ENCODE measurements at places on chromosomes 2 and 18.

DNA sequence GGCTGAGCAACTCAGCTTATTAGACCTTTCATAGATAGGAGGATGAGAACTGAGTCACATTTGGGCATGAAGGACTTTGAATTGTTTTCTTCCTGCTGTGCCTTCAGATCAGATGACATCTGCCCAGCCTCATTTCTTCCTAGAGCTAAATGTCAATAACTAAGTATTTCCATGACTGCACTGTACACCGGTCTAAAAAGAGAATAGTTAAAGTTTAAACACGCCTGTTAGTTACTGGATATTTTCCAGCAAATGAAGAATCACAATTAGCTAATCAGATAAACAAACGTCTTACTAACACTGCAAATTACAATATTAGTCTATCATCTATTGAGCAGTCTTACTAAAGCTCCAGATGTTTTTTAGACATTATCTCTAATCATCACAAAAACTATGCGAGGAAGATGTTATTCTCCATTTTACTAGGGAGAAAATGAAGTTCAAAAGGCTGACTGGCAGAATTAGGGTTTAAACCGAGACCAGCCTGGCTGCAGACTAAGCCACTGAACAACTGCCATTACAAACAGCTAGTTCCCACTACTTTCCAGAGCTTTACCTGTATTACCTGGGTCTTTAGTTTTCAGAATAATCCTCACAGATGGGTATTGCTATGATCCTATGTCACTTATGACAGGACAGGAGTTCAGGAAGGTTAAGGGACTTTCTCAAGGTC is 69.4 kb upstream of the ZNF397 start:
- no peak for DNase-seq

GRCh38 chr18:76459687-76460350 is 35.2 kb downstream of the ZNF516 start:
- no peak for DNase-seq

- no peak for DNase-seq
These were observed 87.1 kb downstream of the ITGB1BP1 start for GRCh38 chr2:9336241-9336575.

DNA sequence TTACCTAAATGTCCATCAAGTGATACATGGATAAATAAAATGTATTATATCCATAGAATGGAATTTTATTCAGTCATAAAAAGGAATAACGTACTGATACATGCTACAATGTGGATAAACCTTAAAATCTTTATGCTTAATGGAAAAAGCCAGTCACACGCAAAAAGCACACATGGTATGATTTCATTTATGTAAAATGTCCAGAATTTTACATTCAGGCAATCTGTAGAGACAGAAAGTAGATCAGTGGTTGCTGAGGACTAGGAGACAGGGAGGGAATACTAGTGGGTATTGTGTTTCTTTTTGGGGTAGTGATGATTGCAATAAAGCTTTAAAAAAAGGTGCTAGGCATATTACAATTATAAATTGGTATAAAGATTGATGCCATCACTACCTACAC is 30.7 kb upstream of the CD302 start:
- no peak for DNase-seq

GRCh38 chr18:13543144-13543543 is 183.2 kb downstream of the FAM210A start:
- DNase-seq = no peak

- no peak for DNase-seq
These were observed 133.6 kb downstream of the PHLPP1 start for GRCh38 chr18:62848946-62849345.

- no peak for DNase-seq
These were observed 218.3 kb downstream of the HAUS1 start for GRCh38 chr18:46322411-46322891.

- DNase-seq = no peak
These were observed 72.3 kb upstream of the CPO start for GRCh38 chr2:206867006-206867405.

GRCh38 chr2:47274054-47274782 is 119.1 kb upstream of the STPG4 start:
- no peak for DNase-seq

DNA sequence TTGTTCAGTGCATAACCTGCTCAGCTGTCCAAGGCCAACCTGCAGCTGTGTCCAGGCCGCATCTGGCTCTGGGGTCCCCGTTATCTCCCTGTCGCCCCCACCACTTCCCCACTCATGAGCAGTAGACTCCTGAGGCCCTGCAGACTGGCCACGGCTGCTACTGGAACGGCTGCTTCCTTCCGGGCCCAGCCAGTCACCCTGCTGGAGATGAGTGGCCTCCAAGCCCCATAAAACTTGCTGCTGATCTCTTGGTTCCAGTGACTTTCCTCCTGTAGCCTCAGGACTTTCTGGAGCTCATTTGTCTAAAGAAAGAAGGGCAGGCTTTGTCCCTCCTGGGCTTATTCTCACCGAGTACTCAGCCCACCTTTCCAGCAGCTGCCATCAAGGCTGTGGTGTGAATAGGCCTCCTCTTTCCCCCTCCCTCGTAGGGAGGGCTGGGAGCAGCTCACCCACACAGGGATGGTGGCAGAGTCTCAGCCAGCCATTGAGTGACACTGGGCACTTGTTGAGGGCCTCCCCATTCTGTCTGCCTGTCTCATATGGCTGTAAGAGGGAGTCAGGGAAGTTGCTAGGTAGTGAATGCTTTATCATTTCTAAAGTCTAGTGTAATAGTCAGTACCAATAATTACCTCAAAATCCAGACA is 257.3 kb downstream of the MYCN start:
- DNase-seq = no peak

DNA sequence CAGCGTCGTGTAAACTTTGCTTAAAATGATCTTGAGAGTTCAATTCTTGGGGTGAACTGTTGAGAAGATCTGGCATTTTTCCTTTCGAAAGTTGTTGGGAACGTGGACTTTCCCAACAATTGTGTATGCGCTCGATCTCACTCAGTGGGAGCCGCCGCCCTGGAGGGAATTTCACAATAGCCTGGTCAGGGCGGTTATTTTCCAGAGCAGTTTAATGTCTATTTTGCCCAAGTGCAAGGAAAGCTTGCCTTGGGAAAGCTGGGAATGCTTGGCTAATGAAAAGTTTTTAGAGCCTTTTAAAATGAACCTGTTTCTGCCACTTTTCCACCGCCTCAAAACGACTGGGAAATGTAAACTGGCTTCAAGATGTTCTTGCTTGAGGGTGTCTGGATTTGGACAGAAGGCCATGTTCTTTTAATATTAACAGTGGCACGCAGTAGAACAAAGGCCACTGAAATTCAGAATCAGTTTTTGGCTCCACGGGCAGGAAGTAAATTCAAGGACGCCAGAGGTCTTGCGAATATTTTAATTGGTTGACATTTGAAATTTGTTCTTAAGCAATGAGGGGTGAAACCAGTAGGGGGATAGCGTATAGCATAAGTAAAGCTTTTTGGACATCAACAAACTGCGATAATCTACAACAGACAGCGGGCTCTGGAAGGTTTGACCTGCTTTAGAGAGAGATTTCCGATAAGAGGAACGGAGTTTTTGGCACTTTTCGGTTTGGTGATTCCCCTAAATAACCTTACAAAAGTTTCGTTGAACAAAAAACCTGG is 1.2 kb downstream of the CFLAR start:
- DNase-seq = no peak

DNA sequence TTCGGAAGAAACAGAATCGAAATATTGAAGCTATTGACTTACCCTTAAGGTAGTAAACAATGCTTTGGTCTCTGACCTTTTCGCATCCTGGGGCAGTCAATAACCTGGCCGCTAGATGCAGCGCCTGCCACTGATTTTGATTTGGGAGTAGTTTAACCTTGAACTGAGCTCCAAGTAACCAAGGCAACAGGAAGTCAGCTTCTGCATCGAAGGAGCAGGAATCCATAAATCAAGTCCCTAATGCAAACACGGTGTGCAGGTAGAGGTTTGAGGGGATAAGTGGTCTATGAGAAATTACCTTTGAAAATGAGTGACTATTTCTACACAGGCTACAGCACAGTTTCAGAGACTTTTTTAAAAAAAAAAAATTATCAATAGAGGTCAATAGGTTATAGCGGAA is 353.5 kb downstream of the SETBP1 start:
- no peak for DNase-seq

DNA sequence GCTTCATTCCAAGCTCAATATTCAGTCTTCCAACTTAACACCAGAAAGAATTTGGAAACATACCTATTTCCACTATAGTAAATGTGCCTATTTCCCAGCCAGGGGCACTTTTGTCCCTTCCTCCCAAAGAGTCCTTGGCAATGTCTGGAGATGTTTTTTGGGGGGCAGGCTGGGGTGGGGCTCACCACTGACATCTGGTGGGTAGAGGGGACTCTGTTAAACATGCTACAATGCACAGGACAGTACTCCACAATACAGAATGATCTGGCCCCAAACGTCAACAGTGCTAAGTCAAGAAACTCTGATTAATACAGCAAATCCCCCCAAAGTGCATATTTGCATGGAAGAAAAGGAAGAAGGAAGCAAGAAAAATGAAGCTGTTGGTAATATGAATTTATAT is 61.7 kb downstream of the SMIM21 start:
- DNase-seq = no peak

DNA sequence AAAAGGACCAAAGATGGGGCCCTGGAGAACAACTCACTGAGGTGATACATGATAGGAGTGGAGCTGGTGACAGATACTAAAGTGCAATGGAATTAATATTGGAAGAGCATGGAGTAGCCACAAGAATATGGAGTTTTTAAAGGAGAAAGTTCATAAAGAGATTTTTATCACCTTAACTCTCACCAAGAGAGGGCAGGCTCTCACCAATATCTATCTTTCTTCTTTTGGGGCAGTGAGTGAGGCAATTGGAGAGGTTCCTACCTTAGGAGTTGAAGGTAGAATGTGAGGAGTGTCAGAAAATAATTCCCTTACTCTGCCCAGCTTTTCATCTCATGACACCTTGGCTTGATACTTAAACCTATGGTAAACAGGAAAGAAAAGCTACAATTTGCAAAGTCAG is 233.7 kb upstream of the CWC22 start:
- DNase-seq = no peak

DNA sequence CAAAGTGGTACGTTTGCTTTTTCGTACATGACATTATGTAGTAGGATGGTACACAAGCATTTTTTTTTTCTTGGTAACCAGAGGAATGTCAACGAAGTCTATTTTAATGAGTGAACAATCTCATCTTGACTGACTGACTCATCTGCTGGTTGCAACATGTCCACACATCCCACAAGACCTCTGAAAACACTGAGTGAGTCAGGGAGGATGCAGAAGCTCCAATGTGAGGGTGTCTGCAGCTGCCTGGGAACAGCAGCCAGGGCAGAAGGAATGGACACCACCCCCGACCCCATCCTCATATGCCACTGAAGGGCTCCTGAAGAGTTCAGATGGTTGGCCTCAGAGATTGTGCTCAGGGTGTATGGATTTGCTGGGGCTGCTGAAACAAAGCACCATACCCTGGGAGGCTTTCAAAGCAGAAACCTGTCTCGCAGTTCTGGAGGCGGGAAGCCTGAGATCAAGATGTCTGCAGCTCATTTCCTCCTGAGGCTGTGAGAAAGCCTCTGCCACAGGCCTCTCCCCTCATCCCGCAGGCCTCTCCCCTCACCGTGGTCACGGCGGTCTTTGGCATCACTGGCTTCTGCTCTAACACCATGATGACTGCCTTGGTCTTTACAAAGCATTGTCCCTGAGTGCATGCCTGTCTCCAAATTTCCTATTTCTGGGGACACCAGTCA is 124.6 kb downstream of the LRATD1 start:
- DNase-seq = no peak

- no peak for DNase-seq
These were observed 21.6 kb downstream of the ADCY3 start for GRCh38 chr2:24898122-24899109.

- no peak for DNase-seq
These were observed 58.1 kb upstream of the SLC66A3 start for GRCh38 chr2:11097038-11097720.

GRCh38 chr2:218194880-218195279 is 22.1 kb upstream of the ARPC2 start:
- no peak for DNase-seq

DNA sequence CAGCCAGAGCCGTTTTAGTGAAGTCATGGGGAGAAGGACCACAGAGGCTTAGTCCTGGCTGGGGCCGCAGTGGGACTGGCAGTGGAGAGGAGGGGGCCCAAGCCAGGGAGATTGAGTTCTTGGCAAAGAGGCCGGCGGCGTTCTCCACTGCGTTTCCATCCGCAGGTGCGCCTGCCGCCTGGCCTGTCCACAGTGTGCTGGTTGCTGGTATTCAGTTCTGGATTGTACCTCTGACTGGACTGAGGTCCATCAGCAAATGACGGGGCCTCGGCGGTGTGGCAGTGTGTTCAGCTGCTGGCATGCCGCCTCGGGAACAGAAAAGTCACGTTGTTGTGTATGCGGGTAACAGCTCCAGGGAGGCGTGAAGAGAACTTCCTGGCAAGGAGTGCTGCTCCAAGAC is 36.8 kb downstream of the LRRFIP1 start:
- no peak for DNase-seq

- DNase-seq = no peak
These were observed 68.5 kb downstream of the FIGN start for GRCh38 chr2:163667064-163667887.

- DNase-seq = no peak
These were observed 5.0 kb upstream of the CRYGB start for GRCh38 chr2:208150956-208151355.

- DNase-seq = no peak
These were observed 7.3 kb downstream of the PXDN start for GRCh38 chr2:1736997-1737480.

GRCh38 chr2:160222546-160223283 is 22.6 kb upstream of the ITGB6 start:
- no peak for DNase-seq

DNA sequence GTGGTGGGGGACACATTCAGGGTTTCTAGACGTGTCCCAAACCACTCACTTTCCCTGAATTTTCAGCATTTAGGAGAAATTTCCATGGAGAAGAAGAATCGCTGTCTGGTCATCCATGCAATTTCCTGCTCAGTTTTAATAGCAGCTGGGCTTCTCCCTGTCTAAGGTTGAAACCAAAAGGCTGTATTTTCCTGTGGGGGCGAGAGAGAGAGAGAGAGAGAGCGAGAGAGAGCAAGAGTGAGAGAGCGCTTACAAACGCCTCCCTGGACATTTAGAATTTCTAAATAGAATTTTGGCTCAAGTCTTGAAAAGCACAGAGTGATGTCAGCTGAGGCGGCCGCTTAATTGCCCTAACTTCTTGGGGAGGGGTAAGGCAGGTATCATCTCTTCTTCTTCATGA is 110.8 kb downstream of the SETBP1 start:
- DNase-seq = no peak

GRCh38 chr2:56008661-56009431 is 85.3 kb upstream of the EFEMP1 start:
- DNase-seq = no peak

DNA sequence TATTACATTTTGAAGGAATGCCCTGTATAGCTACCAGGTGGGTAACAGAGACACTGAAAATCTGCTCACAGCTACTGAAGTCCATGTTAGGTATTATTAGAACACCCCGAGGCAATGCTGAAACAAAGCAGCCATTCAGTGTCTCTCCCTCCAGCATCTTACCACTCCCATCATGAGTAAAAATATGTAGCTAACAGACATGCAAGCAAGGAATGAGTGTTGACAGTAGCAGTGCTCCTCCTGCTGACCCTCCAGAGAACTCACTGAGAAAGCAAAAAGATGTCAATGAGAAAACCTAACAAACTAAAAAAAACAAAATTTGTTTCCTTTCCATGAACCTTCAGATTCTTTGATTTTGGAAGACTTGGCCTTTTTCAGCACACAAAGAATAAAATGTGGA is 393.9 kb downstream of the LRRTM1 start:
- no peak for DNase-seq

GRCh38 chr18:40380686-40381439 is 1574.2 kb upstream of the PIK3C3 start:
- DNase-seq = no peak

Measured in activated T-helper 9 cell treated with anti-CD3 and anti-CD28 coated beads, Interleukin-2, amount 50 U/mL, for 16 hours (primary cell).